ENCODE measurements at places on chromosomes 4 and X. TPM values are rescaled to one million over a fixed set of nuclear protein-coding genes. Genes with fewer than 3 reads are reported as not detected.

- H3K4me3 ChIP-seq: no peak overlapping the region
- H3K36me3 ChIP-seq: no peaks in the 10 kb centered on the region
- DNase-seq: no peak
- H3K27me3 ChIP-seq: peaks cover 2% of the 10 kb centered on the region
Observed at GRCh38 chrX:21666679-21667078, 8.5 kb upstream of the KLHL34 start.

NXF2 gene
- not detected for total RNA-seq

CCDC149 gene
- total RNA-seq: 8.8 TPM

NKX3-2 gene
- 0.79 TPM for total RNA-seq

CCNB3 gene
- total RNA-seq: 0.83 TPM

MFAP3L gene
- 10.1 TPM for total RNA-seq

RHOH gene
- total RNA-seq: 3.1 TPM

CTAG2 gene
- not detected for total RNA-seq

LUZP4 gene
- total RNA-seq: not detected

DNA sequence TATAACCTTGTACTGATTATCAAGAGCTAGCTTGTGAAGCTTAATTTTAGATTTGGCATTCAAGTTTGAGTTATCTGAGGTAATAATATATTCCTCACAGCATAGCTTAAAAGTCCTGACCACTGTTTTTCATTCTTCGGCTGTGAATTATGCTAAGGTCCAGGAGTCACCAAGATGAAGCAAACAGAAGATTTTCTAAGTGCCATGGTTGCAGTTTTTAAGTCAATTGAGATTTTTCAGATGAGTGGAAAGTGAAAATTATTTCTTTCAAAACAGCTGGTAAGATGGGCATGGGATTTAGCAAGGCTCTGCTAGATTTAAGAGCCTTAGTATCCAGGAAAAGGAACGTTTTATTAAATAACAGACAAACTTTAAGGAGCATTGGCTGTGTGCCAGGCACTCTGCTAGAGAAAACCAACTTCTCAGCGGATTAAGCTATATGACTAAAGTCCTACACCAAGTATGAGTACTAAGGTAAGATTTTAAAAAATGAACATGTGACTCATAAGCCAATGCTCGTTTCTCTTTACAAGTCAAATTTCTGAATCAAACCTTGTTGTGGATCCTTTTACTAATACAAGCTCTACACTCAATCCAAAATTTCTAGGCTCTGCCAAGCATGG, 149.9 kb upstream of the IL15 start:
- no peaks in the 10 kb centered on the region for H3K27me3 ChIP-seq
- no peaks in the 10 kb centered on the region for H3K4me1 ChIP-seq
- no peak overlapping the region for H3K27ac ChIP-seq
- DNase-seq: no peak
- no peaks in the 10 kb centered on the region for H3K36me3 ChIP-seq

DNA sequence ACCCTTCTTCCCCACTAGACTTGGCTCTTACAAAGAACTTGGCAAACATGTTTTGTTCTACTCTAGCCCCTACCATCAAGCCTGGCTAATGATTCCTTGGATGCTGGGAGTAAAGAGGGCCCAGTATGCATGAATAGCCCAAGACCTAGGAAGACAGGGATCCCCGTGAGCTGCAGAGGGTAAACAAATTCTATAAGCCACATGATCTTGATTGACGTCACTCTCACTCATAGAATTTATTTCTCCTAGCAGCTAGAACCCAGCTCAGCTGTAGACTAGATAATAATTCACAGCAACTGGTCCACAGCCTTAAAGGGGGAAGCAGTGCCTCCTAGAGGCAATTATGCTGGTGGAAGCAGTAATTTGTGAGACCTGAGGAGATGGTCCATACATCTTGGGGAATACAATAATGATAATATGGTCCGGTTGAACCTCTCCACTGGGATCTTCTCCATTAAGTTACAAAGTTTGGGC, 16.1 kb upstream of the USO1 start:
- no peaks in the 10 kb centered on the region for H3K27me3 ChIP-seq
- H3K27ac ChIP-seq: no peak overlapping the region
- H3K4me1 ChIP-seq: peaks cover 6% of the 10 kb centered on the region
- peak; percentile 6 for DNase-seq

Measured in type B pancreatic cell (in vitro differentiated cells).